Activated T-cell treated with anti-CD3 and anti-CD28 coated beads, Interleukin-2, amount 50 U/mL, for 72 hours (primary cell): ENCODE measurements at places on chromosomes 1 and 21.

DNA sequence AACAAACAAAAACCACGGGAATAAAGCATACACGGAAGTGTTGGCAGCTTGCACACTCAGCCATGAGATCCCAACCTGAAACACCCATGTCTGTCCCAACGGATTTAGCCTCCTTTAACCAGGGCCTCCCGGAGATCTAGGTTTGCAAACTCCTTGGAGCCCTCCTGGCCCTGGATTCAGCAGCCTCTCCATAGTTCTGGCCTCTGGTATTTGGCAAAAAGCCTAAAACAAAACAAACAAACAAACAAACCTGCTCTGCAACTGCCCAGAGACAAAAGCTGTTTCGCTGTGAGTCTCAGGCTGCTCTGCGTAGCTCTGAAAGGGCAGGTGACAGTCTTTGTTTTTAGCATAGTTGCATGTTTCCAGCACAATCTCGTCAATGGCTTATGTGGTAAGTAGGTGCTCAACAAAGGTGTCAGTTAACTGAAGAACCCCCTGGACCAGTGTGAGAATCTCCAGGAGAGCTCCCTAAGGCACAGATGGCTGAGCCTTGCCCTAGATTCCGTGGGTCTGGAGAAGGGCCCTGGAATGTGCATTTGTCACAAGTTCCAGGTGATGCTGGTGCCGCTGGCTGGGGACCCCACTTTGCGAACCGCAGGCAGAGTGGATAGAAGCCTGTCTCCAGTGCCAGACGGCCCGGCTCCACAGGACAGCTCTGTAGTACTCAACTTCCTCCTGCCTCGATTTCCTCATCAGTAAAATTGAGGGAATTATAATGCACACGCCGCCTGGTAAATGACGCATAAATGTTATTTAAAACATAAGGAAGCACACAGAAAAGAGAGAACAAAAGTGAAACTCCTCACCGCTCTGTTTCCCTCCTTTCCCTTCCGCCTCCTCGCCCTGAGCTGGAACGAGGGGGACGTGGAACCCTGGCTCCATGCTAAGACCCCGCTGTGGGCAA lies 86.2 kb downstream of the RIPK4 start:
- DNase-seq, result no peak

DNA sequence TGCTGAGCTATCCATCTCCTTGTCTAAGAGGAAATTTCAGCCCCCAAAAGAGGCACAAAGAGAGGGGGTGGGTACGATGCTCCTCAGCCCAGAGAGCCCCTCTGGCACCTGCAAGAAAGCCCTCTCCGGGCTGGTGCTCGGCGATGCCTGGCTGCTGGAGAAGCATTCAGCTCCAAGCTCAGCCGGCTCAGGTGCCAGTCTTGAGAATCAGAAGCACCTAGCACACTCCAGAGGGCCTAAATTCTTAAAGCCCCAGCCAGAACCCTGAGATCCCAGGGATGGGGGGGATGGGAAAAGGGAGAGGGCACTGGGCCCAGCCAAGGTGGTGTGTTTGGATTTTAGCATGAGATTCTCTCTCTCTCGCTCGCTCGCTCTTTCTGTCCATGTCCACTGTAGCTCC lies 2.9 kb downstream of the GRIK3 start:
- DNase-seq, result no peak

DNA sequence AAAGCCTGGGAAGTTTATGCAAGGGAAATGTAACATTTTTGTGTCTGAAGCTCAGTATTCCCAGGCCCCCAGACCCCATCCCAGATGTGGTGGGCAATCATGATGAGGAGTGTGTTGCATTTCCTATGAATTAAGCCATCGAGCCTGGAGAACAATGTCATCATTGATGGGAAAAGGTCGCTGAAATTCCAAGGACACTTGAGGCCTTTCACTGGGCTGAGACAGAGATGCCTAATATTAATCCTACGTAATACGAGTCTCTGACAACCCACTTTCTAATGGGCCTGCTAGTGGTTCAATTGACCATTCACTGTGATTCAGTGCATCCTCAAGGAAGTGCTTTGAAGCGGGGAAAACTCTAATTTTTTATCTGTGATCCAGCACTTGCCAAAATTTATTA lies 291.6 kb downstream of the PLPP3 start:
- DNase-seq, result no peak

GRCh38 chr1:17891205-17892110 lies 136.3 kb downstream of the ACTL8 start:
- no peak for DNase-seq

DNA sequence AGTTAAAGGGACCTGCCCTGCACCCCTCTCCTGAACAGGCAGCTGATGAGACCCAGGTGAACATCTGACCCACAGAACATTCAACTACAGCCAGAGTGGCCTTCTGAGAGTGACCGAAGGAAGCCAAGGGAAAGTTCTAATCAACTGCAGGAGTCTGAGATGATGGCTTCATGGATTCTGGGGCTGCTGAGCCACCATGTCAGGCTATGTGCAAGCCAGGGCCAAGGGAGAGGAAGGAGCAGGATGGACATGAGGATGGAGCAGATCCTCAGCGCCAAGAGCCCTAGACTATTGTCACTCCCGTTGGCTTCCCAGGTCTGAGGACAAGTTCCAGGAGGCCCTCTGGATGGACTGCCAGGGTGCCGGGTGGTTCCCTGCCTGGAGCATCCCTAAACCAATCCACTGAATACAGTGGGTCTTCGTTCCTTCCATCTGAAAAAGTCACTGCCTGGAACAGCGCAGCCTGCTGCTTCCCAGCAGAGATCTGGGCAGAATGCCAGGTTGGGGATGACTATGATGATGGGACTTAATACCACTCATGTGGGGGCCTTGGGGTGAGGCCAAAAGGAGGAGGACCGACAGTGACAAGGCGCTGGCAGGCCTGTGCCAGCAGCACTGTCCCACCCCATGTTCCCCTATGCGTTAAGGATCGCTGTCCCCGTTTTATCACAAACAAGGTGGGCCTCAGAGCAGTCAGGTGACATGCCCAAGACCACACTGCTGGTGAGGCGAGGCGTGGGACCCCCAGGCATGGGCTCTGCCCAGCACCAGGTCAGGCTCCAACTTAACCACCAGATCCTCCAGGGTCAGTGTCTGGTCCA lies 19.8 kb downstream of the SPOCD1 start:
- no peak for DNase-seq

GRCh38 chr1:214329470-214330220 lies 48.7 kb downstream of the SMYD2 start:
- no peak for DNase-seq

DNA sequence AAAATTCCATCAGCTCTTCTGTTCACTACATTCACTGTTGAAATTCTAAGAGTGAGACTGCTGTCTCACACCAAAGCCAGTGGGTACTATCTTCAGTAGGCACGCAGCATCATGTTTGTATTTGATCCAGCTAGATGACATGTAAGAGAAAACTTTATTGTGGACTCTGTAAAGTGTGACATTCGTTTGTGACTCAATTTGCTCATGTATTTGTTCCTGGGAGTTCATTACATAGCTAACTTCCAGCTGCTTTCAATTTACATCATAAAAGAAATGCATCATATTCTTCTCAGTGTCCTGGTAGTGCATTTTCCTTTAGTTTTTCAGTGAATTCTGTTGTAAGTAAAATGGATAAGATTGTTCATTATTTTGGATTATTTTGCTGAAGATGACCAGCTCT lies 31.4 kb downstream of the CTH start:
- DNase-seq, result no peak

DNA sequence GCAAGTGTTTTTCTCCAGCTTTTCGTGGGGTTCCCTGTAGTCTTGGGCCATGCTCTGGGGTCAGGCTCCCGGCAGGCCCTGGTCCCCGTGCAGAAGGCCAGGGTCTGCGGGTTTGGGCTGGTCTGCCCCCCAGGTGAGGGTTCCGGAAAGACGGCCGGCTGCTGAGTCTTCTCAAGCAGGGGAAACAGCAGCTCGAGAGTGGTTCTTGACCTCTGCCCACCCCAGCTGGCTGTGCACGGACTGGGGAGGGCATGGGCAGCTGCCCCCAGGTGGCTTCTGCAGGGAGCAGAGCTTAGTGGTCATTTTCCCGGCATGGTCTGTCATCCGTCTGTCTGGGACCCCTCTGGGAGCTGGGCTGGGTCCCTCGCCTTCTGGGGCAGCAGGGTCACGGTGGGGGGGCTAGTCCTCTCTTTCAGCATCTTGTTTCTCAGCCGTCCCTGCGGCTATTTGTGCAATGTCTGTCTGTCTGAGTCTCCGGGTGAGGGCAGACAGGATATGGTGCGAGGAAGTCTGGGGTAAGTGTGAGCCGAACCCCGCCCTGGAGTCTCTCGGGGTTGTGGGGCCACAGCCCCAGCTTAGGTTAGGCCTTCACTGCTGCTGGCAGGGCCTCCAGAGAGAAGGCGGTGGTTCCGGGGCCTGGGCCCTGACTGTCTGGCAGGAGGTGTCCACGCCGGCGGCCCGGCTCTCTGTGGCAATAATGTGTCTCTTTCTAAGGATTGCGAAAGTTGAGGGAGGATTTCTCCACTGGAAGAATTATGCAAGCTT lies 6.1 kb downstream of the SKI start:
- peak; percentile 74 for DNase-seq

DNA sequence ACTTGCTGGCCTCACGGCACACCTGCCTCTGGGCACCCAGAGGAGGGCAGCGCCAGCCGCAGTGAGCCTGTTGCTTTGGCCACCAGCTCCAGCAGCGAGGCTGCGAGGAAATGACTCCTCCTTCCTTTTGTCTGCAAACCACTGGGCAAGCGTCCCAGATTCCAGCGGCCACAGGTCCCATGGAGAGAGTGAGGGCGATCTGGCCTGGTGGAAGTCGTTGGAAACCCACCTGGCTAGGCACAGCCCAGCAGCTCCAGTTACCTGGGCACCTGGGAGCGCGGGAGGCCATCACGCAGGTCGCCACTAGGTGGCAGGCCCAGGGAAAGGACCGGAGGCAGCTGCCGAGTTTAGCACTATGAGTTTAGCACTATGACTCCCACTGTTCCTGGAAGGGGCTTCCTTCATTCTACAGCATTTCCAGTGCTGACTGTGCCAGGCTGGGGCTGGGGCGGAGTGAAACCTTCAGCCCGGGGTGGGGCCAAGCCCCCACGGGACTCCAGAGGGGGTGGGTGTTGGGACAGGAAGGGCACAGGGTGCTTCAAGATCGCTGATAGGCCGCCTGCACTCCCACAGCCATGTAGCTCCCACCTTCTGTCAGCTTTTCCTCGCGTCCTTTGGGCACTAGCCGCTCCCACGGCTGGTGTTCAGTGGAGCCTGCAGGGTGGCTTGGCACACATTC lies 1.1 kb upstream of the ESPN start:
- DNase-seq, result peak; percentile 78

- peak; percentile 45 for DNase-seq
These were observed 6.3 kb downstream of the ZMPSTE24 start for GRCh38 chr1:40264354-40264781.

GRCh38 chr1:105005594-105006195 lies 1256.0 kb downstream of the AMY1C start:
- DNase-seq, result no peak

- DNase-seq, result no peak
These were observed 199.7 kb downstream of the GRIK3 start for GRCh38 chr1:36834586-36834985.

DNA sequence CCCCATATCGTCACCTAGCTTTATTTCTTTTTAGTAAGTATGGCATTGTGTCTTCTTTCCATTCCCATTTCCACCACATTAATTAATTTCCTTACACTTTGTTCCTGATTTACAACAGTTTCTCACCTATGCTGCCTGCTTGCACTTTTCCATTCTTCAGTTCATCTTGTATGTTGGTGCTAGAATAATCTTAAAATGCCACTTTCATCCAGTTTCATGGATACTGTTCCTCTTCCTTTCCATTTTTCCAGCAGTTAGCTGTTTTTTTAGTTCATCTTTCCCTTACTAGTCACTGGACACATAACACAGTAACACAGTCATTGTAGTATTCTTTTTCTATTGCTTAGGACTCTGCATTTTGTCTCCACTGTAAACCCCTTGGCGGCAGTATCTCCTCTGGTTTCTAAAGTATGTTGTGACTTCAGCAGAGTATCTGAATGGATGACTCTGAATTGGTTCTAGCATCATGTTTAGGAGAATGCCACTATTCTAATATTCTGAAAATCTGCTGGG lies 2.1 kb downstream of the CDC7 start:
- no peak for DNase-seq

DNA sequence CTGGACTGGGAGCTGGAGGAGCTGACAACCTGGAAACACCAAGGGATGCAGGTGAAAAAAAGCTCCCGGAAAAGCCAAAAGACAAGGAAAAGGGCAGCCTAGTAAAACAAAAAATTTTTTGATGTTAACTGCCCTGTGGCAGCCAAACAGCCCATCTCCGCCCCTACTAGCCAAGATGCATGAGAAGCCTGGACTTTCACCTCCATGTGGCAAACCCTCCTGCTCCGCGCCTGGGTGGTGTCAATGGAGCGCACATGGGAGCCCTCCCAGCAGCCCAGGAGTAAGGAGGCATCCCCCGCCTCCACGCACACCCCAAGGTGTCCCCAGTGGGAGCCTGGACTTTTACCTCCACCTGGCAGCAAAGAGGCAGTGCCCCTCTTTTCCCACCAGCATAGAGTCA lies 30.5 kb downstream of the LEMD1 start:
- no peak for DNase-seq

DNA sequence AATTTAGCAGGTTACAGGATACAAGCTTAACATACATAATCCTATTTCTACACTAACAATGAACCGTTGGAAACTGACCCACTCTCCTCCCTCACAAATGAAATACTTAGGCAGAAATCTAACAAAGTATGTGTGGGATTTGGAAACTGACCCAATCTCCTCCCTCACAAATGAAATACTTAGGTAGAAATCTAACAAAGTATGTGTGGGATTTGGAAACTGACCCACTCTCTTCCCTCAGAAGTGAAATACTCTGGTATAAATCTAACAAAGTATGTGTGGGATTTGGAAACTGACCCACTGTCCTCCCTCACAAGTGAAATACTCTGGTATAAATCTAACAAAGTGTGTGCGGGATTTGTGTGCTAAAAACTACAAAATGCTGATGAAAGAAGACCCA lies 60.3 kb downstream of the TRAF5 start:
- DNase-seq, result no peak

- peak; percentile 88 for DNase-seq
These were observed 74.1 kb downstream of the CD46 start for GRCh38 chr1:207825719-207826556.

DNA sequence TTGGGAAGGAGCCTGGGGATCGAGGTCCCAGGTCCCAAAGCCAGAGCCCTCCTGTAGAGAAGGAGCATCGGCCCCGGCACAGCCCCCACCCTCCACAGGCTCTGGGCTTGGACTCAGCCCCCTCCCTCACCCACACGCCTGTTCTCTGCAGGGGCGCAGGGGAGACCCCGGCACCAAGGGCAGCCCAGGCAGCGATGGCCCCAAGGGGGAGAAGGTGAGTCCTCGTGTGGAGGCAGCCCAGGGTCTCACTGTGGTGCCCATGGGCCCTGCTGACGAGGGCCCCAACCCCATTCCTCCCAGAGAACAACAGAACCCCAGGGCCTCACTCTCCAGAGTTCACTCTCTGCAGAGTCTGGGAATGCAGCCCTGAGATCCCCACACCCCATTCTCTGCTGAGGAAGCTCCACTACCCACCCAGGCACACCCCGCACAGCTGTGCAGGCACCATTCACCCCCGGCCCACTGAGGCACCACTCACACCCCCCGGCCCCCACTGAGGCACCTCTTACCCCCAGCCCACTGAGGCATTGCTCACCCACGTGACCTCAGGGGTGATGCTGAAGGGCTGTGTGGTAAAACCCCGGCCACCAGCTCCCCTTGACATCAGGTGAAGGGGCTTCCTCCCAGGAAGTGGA lies 21.8 kb downstream of the COL6A2 start:
- DNase-seq, result no peak
